Type B pancreatic cell (in vitro differentiated cells): ENCODE measurements at places on chromosomes 5 and 9.

DNA sequence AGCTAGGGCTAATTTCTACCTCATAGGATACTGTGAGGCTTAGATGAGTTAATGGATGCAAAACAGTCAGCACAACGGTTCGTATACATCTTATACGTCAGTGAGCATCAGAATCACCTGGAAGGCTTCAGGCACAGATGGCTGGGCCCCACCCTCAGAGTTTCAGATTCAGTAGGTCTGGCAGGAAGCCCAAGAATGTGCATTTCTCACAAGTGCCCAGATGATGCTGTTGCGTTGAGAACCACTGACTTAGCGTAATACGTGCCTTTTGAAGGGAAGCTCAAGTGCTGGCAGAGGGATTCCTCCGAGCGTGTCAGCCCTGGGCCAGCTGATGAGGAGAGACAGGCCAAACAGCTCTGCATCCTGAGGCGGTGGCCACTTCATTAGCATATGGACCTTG is 117.1 kb upstream of the WWC1 start:
- no peak for DNase-seq

DNA sequence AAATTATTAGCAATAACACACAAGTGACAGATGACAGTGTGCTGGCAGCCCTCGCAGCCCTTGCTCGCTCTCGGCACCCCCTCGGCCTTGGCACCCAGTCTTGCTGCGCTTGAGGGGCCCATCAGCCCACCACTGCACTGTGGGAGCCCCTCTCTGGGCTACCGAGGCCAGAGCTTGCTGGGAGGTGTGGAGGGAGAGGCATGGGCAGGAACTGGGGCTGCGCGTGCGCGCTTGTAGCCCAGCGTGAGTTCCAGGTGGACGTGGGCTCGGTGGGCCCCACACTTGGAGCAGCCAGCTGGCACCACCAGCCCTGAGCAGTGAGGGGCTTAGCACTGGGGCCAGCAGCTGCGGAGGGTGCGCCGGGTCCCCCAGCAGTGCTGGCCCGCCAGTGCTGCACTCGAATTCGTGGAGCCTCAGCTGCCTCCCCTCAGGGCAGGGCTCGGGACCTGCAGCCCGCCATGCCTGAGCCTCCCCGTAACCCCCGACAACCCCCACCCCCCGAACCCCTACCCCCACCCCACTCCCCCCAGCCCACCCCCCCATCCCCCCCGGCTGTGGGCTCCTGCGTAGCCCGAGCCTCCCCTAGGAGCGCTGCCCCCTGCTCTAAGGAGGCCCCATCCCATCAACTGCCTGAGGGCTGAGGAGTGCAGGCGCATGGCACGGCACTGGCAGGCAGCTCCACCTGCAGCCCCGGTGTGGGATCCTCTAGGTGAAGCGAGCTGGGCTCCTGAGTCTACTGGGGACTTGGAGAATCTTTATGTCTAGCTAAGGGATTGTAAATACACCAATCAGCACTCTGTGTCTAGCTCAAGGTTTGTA is 240.9 kb downstream of the TRIM36 start:
- no peak for DNase-seq

- no peak for DNase-seq
These were observed 124.3 kb downstream of the MRPS30 start for GRCh38 chr5:44932922-44933585.

DNA sequence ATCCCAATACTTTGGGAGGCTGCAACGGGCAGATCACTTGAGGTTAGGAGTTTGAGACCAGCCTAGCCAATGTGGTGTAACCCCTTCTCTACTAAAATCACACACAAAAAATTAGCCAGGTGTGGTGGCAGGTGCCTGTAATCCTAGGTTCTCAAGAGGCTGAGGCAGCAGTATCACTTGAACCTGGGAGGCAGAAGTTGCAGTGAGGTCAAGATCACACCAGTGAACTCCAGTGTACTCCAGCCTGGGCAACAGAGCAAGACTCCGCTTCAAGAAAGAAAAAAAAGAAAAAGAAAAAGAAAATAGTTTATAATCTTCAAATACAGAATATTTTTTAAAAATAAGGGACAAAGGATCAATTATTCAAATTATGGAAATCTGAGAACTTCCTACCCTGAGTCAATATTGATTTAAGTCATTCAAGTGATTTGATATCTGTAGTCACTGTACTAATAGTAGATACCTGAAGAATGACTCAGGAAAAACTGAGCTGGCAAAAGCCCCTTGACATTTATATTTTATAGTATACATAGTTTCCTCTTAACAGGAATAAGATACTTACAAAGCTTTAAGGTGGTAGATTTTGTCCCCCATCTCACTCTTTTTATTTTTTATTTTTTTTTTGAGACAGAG is 61.8 kb downstream of the PTBP3 start:
- no peak for DNase-seq

DNA sequence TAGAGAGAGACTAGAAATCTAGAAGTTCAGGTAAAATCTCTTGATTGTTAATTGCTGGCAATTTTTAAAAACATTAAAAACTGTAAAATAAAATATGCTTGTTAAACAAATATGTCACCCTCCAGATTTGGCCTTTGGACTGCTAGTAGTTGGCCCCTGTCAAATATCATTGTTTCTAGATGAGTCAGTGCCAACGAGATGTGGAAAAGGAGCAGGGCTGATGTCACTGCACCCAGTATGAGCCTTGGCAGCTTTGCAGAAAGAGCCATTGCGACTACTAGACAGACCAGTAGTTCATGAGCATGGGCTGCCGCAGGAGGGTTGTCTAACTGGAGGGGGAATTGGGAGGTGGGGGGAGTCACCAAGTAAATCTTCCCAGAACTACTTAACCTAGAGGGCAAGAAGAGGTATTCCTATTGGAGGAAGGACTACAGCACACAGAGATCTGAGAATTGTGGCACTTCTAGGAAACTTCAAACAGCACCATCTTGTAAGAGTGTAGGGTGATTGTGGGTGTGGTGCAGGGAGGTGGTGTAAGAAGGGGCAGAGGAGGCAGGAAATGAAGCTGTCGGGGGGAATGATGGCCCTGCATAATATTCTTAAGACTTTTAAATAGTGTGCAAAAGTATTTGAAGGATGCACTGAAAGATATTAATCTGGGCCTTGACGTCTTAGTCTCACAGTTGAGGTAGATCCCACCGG is 7.1 kb upstream of the DOCK2 start:
- DNase-seq: no peak

GRCh38 chr5:6083311-6083978 is 294.9 kb downstream of the MED10 start:
- DNase-seq: no peak

- DNase-seq: no peak
These were observed 59.1 kb downstream of the PJA2 start for GRCh38 chr5:109350537-109351270.
